ENCODE measurements at places on chromosomes 16 and 17.

- ATAC-seq, result no peak
These were observed 3.8 kb downstream of the PRR29 start for GRCh38 chr17:64001763-64002529.

- ATAC-seq, result no peak
These were observed 12.4 kb downstream of the ZSCAN10 start for GRCh38 chr16:3086596-3087242.

- no peak for ATAC-seq
These were observed 150.0 kb downstream of the C16orf78 start for GRCh38 chr16:49523435-49524159.

DNA sequence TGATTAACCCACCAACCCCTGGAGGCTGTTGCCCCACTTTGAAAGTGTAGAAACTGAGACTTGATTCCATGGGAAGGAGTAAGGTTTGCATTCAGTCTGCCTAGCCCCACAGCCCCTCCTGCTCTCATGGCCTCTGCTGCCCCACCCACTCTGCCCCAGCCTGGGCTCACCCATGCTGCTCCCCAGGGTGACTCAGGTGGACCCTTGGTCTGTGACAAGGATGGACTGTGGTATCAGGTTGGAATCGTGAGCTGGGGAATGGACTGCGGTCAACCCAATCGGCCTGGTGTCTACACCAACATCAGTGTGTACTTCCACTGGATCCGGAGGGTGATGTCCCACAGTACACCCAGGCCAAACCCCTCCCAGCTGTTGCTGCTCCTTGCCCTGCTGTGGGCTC lies 6.5 kb downstream of the PRSS41 start:
- no peak for ATAC-seq

DNA sequence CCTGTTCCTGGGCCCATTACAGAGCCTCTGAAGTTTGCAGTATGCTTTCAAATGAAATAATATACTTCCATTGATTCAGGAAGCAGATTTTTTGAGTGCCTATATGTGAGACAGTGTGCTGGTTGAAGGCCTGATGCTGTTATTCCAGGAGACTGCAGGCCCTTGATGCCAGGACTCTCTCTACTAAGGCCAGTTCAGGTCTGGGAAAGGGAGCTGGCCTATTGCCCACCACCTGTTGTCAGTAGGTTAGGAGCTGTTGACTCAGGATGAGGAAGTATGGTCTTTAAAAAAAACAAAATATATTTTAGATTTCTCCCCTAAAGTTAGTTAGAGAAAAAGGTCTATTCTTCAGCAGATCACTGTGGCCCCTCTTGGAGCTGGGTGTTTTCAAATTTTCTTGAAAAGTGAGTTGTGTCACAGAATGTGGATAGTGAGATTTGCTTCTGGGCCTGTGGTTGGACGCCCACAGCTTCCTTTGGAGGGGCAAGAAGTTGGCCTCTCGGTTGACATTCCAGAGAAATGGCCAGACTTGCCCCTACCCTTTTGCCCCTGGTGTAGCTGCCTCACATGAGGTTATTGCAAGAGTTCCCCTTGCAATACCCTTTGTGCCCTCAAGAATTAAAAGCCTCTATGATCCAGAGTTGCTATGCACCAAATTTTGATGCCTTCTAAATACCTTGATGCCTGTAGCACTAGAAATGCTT lies 7.9 kb downstream of the ESRP2 start:
- no peak for ATAC-seq

- peak; percentile 22 for ATAC-seq
These were observed 631 bp downstream of the TRAF7 start for GRCh38 chr16:2155977-2156848.

- no peak for ATAC-seq
These were observed 195.8 kb upstream of the GSE1 start for GRCh38 chr16:85417156-85417860.

DNA sequence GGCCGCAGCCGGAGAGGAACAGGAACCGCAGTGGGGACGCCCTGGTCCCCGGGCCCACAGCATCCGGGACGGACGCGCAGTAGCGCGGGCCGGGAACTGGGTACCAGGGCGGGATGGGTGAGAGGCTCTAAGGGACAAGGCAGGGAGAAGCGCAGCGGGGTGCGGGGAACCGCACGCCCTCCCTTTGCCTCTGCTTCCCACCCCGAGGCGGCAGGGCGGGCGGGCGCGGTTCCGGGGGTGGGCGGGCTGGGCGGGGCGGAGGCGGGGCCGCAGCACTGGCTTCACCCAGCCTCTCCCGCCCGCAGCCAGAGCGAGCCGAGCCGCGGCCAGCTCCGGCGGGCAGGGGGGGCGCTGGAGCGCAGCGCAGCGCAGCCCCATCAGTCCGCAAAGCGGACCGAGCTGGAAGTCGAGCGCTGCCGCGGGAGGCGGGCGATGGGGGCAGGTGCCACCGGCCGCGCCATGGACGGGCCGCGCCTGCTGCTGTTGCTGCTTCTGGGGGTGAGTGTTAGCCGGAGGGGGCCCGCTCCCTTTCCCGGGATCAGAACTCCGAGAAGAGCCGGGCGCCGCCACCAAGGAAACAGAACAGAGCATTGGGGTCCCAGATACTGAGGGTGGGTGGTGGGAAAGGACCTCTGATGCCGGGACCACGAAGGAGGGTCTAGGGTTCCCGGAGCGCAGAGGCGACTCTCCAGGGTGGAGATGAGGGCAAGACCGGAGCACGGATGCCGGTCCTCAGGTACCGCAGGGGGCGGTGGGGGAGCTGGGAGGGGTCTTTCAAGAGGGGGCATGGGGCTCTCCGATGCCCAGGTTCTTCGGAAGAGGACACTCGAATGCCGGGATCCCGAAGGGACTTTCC lies at the start of gene NGFR:
NGFR (plus strand) TSS at position 308 of the 856 bp plus-strand sequence; CDS start at position 433, 125 bp downstream.
- peak; percentile 46 for ATAC-seq

DNA sequence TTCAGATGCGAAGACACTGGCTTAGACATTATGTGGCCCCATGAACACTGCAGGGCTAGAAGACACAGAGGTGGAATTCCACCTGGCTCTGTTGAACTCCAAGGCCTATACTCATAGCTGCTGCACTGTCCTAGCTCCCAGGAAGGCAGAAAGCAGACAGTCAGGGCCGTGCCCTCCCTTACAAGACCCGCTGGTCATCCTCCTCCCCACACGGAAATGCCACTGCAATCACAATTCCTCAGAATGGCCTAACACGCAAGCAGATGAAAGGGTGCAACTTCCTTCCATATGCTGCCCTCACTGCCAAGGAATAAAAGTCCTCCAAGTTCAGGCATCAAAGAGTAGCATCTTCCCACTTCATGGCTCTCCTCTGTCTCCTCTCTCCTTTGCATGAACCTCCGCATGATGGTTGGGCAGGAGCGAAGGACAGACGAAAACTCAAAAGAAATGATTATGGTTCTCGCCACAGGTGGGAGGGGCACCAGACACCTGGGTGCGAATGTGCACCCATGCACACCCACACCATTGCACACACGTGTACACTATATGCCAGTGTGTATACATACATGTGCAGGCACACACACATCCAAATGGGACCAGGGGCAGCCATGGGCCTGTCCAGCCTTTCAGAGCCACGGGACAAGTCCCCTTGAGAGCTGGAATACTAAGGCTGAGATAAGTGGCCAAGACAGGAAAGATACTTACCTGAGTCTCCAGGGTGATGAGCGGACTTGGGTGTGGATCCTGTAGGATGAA lies 113.3 kb downstream of the XYLT1 start:
- no peak for ATAC-seq

- peak; percentile 1 for ATAC-seq
These were observed 1.5 kb downstream of the PAFAH1B1 start for GRCh38 chr17:2594722-2595599.

- ATAC-seq, result no peak
These were observed 13.0 kb downstream of the SHPK start for GRCh38 chr17:3622977-3623594.

GRCh38 chr17:79010304-79010646 lies 711 bp upstream of the CANT1 start:
- no peak for ATAC-seq

GRCh38 chr16:58574895-58575294 lies 54.7 kb downstream of the CNOT1 start:
- ATAC-seq, result no peak

- ATAC-seq, result no peak
These were observed 30.9 kb downstream of the OR1D5 start for GRCh38 chr17:3032258-3033247.

DNA sequence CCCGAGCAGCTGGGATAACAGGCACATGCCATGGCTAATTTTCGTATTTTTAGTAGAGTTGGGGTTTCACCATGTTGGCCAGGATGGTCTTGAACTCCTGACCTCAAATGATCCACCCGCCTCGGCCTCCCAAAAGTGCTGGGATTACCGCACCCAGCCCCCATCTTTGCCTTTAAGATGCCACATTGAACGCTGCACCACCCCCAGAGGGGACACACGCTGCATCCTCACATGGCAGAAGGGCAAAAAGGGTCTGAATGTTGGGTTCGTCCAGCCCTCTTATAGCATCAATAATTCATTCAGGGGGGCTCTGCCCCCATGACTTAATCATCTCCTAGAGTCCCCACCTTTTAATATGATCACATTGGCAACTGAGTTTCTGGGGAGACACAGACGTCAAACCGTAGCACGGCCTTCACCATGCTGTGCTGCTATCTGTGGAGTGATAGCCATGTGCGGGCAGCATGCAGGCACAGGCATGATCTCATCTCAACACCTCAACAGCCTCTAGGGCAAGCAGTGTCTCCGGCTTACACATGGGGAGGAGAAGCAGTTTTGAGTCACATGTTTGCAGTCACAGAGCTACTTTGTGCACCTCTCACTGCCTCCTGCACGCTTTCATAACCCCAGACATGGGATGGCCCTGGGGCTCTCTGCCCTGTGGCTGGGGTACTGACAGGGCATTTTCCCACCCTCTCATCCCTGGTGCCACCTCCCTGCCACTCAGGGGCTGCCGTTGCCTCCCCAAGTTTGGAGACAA lies 30.0 kb downstream of the IL21R start:
- peak; percentile 47 for ATAC-seq
